ENCODE measurements at places on chromosomes 12 and 14.

GRCh38 chr12:111110556-111110955, 190.2 kb upstream of the MYL2 start:
- no peak for DNase-seq

DNA sequence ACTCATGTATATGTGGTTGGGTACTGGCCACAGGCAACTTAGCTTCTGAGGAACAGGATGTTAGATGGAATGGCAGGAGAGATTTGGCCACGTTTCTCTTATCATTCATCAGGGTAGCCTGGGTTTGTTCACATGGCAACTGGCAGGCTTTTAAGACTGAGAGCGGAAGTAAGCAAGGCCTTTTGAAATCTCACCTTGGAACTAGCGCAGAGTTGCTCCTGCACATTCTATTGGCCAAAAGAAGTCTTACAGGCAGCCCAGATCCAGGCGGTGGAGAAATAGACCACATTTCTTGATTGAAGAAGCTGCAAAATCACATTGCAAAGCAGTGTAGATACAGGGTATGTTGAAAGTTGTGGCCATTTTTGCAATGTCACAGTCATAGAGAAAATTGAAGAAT, 3.7 kb downstream of the CLEC4A start:
- no peak for DNase-seq

- no peak for DNase-seq
Observed at GRCh38 chr12:32901553-32901952, 5.0 kb upstream of the PKP2 start.

- DNase-seq, result no peak
Observed at GRCh38 chr14:82796086-82796485, 1262.4 kb upstream of the SEL1L start.

GRCh38 chr14:93002851-93003298, 79.9 kb downstream of the CHGA start:
- no peak for DNase-seq

DNA sequence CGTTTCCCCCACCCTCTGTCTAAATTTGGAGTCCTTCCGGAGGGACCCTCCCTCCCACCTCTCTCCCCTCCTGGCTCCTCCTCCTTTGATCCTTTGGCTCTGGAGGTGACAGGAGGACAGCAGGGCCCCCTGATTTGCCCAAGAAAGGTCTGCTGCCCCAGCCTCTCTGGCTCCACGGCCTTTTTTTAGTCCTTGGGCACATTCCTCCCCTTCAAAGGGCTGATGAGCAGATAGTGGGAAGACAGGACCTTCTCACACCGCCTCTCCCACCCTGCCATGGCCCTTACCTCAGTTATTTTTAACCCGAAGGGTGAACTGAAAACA, 196 bp upstream of the MYH6 start:
- no peak for DNase-seq

DNA sequence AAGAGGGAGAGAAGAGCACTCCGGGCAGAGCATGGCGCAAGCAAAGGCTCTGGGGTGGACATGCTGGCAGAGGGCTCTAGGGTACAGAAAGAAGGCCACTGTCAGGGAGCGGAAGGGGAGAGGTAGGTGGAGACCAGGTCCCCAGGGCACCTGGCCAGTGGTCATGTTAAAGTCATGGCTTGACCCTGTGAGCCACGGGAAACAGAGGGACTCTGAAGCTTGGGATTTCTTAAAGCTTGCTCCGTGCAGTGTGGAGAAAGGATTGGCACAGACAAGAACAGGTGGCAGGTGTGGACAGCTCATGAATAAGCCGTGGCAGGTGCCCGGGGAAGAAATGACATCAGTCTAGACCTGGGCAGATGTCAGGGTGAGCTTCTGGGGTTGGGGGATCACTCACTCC, 413.8 kb downstream of the BCL11B start:
- DNase-seq, result no peak

DNA sequence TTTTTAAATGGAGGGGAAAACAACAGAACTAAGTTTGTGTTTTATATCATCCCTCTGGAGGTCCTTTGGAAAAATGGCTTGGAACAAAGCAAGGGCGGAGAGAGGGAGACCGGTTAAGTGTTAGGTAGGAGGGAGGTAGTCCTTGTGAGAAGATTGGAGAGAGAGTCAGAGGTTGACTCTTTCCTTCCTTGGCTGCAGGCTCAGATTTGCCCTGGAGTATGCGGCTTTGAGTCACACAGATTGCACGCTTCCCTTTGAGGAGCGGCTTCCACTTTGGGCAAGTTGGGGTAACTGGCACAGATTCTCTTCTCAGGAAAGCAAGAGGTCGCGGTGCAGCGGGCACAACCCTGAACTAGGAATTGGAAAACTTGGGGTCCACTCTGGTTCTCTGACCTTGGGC, 9.9 kb downstream of the SOCS2 start:
- DNase-seq, result no peak

DNA sequence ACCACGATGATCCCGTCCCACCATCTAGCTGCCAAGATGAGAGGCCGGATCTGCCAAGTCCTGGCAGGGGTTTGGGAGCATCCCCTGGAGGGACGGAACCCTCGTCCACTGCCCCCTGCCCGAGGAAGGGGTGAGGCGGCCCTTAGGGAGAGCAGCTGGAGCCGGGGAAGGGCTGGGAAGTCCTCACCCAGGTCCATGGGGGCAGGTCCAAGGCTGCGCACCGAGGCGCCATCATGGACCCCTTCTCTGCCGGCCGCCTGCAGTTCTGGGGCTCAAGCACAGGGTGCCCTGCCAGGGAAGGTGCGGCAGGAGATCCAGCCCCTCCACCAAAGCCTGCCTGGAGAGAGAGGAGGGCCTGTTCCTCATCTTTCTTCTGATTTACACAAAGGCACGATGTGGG, 17.6 kb upstream of the FBRSL1 start:
- no peak for DNase-seq

DNA sequence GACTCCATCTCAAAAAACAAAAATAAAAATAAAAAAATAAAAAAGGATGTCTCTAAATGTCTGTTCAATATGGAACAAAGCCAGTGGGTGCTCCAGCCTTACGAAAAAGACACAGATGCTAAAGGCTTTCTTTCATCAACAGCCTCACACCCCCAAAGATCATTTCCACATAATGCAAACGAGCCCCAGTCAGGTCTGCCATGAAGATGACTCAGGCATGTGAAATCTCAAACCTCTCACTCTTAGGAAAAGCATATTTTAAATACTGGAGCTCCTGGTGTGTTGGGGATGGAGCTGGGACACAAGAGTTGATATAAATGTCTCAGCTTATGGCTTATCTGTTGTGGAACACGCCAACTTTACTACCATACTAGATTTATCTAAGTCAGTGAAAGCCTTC, 49.9 kb upstream of the PLXNC1 start:
- DNase-seq, result no peak

GRCh38 chr12:89918172-89918846, 209.7 kb upstream of the ATP2B1 start:
- DNase-seq, result no peak

DNA sequence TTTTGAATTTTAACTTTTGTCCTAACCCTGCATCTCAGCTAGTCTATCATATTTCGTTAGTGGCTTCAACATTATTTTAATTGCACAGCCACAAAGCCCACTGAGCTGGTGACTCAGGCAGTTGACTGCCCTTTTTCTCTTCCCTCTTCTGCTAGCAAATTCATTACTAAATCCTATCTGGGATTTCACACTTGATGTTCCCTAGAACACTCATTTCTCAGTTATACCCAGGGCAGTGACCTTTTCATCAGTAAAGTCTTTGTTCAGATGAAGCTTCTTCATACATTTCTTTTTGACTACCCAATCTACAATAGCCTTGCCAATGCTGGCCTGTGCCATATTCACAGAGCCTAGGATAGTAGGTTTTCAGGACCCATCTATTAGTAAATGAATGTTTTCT, 107.0 kb downstream of the ATXN7L3B start:
- DNase-seq, result peak; percentile 16

GRCh38 chr12:19014240-19014639, 115.3 kb upstream of the PLEKHA5 start:
- DNase-seq, result no peak

DNA sequence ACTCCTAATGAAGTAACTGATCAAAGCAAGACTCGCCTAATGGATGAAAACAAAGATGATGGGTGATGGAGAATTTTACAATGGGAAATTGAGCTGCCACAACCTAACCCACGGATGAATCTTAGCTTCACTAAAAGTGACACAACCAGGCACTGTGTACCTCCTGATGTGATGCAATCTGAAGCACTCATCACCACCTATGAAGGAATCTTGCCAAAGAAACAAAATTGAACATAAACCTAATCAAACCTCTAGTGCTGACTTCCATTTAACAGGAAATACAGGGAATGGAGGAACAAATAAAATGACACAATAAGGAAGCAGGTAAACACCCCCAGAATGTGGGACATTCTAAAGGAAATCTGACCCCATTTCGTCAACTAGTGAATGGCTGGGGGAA, 13.3 kb upstream of the RARG start:
- no peak for DNase-seq

GRCh38 chr14:34776611-34777010, 62.2 kb upstream of the CFL2 start:
- DNase-seq, result no peak

DNA sequence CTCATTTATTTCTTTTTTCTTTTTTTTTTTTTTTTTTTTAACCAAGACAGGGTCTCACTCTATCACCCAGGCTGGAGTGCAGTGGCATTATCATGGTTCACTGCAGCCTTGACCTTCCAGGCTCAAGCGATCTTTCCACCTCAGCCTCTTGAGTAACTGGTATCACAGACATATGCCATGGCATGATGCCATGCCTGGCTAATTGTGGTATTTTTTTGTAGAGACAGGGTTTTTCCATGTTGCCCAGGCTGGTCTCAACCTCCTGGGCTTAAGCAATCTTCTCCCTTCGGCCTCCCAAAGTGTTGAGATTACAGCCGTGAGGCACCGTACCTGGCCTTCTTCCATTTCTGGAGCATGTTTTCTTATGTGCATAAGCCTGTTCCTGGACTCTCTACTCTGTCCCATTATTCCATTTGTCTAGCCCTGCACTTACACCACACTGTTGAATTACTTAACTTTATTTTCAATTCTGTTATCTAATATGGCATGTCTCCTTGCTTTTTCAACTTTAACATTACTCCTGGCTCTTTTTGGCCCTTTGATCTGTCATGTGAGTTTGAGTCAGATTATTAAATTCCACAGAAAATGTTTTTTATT, 47.9 kb upstream of the PTGDR start:
- no peak for DNase-seq

DNA sequence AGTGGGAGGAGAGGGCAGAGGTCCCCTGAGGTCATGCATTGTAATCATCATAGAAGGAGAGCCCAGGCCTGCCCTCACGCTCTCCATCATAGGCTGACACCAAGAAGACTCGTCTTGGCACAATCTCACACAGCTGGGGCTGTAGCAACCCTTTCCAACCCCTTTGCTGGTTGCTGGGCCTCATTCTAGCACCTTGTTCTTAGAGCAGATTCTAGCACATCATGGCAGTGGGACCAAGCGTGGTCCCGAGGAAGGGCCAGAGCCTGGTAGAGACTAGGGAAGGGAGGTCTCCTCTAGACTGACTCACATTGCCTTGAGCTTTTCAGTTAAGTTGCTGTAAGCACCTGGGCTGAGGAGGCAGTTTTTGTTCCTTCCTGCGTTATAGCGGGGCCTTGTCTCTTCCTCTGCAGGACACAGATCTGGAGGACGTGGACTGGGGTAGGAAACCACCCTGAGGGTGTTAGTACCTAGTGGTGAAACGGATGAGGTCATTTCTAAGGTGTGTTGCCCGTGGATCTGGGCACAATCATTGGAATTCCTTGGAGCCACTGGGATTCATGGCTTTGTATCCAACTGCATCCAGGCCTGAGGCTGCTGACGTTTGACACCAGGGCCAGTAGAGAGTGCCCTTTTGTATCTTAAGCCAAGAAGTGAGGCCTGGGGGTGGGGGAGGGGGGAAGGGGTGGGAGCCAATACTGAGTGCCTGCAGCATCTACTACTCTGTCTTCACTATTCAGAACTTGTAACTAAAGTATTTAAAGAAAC, 19.9 kb downstream of the RPS6KL1 start:
- no peak for DNase-seq

DNA sequence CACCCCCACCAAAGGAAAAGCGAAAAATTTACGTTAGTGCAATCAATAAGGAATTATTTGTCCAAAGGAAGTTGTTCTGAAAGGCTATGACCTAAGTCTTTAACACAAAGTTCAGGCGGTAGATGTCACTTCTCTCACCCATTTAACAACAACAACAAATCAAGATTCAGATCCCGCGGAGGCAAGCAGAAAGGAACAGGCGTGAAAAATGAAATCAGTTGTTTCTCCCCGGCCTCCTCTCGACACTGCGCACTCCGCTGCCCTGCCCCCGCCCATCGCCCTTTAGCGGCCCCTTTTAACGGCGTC, 1.4 kb downstream of the DENND5B start:
- no peak for DNase-seq

- no peak for DNase-seq
Observed at GRCh38 chr14:82492157-82492556, 958.5 kb upstream of the SEL1L start.

- no peak for DNase-seq
Observed at GRCh38 chr12:57110104-57111030, 795 bp downstream of the STAT6 start.

- DNase-seq, result no peak
Observed at GRCh38 chr12:130401703-130402102, 64.0 kb downstream of the PIWIL1 start.
